AG10803 (cell line): ENCODE measurements at places on chromosomes 1 and 21.
A peak's percentile ranks its signal among the peaks of the same experiment; 100 is the strongest.

DNA sequence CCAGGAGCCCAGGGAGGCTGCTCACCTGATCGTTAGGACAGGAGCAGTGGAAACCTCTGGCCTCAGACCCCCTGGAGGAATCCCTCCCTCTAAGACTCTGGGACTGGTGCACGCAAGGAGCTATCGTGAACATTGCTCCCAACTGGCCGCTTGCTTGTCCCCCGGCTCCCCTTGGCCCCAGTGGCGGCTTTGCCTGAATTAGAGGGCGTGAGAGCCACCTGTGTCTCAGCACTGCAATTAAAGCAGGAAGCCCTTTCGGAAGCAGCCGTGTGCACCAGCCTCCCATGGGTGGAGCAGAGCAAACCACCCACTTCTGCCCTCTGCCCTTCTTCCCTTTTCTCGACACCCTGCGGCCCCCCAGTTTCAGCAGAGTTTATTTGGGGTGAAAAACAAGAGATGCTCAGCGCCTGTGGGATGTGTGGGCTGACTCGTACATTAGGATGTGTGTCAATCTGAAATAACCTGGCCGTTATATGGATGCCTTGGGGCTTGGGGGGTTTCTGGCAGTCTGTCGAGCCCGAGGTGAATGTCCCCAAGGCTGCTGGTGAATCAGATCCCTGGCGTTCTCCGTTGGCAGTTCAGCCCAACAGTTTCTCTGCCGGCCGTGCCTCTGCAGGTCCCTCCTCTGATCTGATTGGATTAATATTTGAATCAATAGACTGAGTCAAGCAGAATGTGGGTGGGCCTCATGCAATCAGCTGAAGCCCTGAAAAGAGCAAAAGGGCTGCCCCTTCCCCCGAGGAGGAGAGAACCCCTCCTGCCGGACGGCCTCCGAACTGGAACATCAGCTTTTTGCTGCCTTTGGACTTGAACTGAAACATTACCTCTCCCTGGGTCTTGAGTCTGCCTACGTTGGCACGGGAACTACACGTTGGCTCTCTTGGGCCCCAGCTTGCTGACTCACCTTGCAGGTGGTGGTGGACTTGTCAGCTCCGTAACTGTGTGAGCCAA is 7.3 kb upstream of the UMODL1 start:
- no peak for DNase-seq

DNA sequence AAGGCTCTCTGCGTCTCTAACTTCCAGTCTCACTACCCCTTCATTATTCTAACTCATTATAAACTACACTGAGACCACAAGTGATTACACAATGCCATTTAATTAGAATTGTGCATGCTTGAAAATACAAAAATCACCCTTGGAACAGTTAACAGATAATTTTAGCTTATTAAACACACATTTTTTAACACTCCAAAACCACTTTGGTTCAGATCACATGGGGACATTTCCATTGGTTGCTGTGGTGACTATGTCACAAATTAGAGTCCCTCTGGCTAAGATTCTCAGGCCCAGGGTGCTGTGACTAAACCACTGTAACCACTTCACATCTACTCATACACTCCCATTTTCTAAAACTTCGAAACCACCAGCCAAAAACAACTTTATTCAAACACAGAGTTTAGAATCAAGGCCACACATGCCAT is 43.0 kb downstream of the JAK1 start:
- peak; percentile 23 for DNase-seq

GRCh38 chr1:150429805-150430204 is 57.4 kb upstream of the TARS2 start:
- DNase-seq = no peak

GRCh38 chr1:3670823-3671265 is 18.5 kb downstream of the TP73 start:
- DNase-seq = no peak

GRCh38 chr1:79006564-79006963 is at the start of gene ADGRL4:
Gene ADGRL4 (minus strand): TSS chr1:79006730. CDS start chr1:79006654, 76 bp downstream.
- peak; percentile 57 for DNase-seq

DNA sequence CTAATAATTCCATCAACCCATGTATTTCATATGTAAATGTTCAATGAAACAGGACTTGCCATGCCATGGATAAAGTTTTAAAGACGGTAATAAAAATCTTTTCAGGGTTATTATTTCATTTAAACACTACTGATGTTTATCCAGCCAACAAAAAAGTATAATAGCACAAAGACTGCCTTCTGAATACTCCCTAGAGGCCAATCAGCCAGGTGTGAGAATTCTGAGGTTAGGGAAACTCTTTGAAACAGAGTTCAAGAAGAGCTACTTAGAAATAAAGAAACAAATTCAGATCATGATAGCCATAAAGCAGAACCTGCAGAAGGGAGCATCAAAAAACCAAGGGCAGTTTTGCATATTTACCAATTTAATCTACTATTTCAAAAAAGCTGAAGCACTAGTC is 48.7 kb downstream of the AKT3 start:
- DNase-seq = no peak

GRCh38 chr1:223129229-223129901 is 13.7 kb downstream of the TLR5 start:
- DNase-seq = peak; percentile 31

GRCh38 chr1:93447481-93448291 is at the start of gene FNBP1L:
Gene FNBP1L (plus strand): TSS chr1:93448118. CDS start chr1:93448282, 164 bp downstream.
- DNase-seq = peak; percentile 39

DNA sequence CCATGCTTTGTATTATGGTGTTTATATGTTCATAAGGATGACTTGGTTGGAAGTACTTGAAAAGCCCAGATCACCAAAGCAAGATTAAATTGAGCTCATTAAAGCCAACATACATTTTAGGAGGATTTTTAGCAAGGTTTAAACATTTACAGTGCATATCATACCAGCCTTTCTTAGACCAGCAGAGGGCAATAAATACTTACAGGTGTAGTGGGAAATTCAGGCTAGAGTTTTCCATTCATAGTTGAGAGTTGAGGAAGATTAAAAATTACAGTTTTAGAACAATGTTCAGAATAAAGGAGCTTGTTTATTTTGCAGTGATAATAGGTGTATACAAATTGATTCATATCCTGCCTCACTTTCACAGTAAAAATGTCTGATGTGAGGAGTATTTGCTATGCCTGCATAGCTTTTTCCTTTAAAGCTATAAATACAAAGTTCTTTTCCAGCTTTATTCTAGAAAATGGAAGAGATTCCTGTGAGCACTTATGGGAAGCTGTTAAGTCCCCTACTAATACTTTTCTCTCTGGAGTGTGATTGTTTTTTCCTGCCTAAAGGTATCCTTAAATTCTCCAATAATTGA is 35.3 kb downstream of the DTL start:
- peak; percentile 70 for DNase-seq

- DNase-seq = no peak
These were observed 96.4 kb downstream of the OBSCN start for GRCh38 chr1:228304225-228304624.

GRCh38 chr1:98382986-98383740 is 278.4 kb upstream of the SNX7 start:
- DNase-seq = no peak

GRCh38 chr1:160834945-160835565 is 27.6 kb downstream of the CD244 start:
- peak; percentile 43 for DNase-seq

GRCh38 chr1:34696981-34697380 is 57.9 kb upstream of the GJB5 start:
- DNase-seq = no peak

GRCh38 chr1:45512641-45513054 is 9.0 kb downstream of the PRDX1 start:
- DNase-seq = peak; percentile 60

DNA sequence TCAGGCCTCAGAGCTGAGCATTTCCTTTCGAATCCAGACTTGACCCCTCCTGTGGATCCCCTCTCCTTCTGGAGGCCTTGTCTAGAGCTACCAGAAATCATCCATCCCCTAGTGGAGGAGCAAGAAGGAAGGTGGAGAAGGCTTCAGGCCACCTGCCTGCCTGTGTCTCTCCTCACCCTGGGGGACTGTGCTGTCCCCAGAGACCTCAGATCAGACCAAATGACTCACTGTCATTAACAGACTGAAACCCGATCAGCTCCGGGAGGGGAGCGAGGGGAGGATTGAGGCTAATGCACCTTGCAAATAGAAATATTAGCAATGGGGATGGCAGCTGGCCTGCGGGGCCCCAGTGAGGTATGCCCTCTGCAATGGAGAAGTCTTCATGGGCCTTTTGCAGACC is 2.1 kb downstream of the MYBPH start:
- DNase-seq = no peak

DNA sequence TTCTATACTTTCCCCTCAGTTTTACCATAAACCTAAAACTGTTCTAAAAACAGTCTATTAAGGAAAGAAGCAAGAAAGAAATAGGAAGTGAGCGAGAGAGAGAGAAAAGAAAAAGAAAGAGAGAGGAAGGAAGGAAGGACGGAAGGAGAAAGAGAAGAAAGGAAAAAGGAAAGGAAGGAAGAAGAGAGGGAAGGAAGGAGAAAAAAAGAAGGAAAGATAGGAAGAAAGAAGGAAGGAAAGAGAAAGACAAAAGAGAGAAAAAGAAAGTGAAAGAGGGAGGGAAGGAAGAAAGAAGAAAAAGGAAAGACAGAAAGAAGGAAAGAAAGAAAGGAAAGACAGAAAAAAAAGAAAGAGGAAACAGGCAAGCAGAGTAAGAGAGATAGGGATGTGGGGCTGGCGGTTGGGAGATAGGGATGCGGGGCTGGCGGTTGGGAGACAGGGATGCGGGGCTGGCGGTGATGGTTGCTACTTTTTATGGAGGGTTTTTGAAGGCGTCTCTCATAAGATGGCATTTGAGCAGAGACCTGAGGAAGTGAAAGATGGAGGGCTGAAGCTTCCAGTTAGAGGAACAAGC is 70.4 kb upstream of the IRF2BP2 start:
- no peak for DNase-seq

DNA sequence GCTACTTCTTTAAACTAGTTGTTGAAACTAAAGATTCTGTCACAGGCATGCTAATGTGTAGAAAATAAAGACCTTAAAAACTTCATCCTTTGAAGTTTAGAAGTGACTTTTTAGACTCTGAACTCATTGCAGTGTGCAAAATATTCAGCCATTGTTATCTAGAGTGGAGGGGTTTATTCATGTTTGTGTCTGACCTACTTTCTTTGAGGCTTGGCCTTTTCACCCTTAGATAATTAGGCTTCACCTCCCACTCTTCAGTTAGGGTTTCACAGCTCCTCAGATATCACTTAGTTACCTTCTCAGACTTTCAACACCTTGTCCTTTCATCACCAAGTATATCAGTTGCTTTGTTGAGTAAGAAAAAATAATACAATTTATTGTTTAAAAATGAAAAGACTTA is 75.9 kb downstream of the IVNS1ABP start:
- DNase-seq = no peak

- peak; percentile 45 for DNase-seq
These were observed 47.9 kb downstream of the SERBP1 start for GRCh38 chr1:67382292-67382691.

DNA sequence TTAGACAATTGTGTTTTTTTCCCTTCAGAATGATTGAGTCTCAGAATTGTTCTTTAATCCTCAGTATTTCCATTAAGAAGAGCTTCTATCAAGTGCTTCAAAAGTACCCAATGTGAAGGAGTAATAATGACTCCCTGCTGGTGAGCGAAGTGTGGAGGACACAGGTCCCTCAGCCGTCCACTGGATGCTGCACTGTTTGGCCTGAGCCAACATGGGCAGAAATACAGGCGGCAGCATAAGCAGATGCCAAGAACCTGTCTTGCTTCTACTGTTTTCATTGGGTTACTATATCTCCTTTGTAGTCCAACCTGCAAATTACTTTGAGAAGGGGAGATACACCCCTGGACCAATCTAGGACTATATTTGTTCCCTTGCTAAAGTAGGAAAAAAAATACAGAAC is 55.3 kb upstream of the DPH5 start:
- no peak for DNase-seq

DNA sequence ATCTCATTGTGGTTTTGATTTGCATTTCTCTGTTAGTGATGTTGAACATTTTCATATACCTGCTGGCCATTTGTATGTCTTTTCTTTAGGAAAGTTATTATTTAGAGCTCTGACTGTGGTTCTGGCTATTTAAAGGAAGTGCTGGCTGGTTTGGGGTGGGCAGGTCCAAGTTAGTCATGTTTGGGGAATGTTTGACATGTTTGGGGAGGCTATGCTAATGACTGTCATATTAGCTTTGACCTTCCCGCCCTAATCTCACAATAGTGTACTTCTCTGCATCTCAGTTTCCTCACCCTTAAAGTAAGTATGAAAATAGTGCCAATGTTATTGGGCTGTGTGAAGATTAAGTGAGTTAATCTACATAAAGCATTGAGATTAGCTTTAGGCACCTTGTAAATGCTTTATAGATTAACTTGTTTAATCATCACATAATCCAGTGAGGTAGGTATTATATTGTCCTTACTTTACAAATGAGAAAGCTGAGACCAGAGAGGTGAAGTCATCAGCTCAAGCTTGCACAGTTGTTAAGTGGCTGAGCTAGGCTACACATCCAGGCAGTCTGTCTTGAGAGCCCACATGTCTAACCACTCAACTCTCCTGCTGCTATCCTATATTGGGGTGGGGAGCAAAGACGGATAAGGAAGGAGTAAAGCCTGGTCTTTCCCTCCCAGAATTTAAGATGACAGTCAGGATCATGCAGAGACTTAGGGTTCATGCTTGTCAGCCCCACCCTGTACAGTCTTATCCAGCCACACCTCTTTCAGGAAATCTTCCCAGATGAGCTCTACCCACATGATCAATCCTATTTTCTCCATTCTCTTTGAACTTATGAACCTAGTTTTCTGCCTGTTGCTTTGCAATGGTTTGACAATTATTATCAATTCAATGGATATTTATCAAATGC is 22.8 kb upstream of the CRNN start:
- DNase-seq = peak; percentile 43

- no peak for DNase-seq
These were observed 14.3 kb downstream of the SLC27A3 start for GRCh38 chr1:153789478-153790034.

DNA sequence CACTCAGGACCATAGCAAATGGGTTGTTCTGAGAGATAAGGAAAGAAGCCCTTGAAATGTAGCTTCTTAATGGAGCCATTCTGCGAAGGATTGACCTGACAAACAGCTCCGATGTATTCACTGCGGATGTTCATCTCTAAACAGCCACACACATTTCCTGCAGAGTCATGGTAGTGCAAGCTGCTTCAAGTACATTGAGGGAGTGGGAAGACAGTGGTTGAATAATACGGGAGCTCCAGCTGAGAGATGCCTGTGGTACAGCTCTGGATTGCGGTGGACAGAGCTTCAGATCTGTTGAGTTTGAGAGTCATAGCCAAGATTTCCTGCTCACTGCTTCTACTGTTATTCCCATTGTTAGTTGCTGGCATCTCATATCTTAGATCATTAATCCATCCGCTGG is 86.6 kb downstream of the ZBTB18 start:
- peak; percentile 48 for DNase-seq

GRCh38 chr21:15775291-15775690 is 45.5 kb downstream of the USP25 start:
- no peak for DNase-seq

DNA sequence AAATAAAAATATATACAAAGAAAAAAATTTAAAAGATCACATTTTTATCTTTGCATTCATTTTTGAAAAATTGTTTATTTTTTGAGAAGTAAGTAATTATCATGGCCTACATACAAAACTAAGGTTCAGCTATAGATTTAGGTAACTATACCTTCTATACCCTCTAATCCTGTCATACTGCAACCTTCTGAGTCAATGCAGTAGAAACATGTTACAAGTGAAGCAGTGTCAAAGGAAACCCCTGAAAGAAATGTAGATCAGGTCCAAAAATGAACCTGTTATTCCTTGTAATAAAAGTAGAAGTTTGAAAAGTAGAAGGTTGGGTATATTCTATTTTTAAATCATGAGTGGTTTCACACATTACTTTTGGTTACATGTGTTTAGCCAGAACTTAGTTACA is 51.3 kb downstream of the PTGS2 start:
- no peak for DNase-seq
